Activated T-cell treated with anti-CD3 and anti-CD28 coated beads, Interleukin-2, amount 50 U/mL, for 72 hours (primary cell): ENCODE measurements at places on chromosomes 5 and 9. TPM values are rescaled to one million over a fixed set of nuclear protein-coding genes. Genes with fewer than 3 reads are reported as not detected.

Gene AHRR
- 82.2 TPM for total RNA-seq

Gene ANKRD18A
- total RNA-seq, result 8.4 TPM

Gene BSPRY
- 14.3 TPM for total RNA-seq

Gene ITGA2
- 1.7 TPM for total RNA-seq

Gene ANGPTL2
- not detected for total RNA-seq

Gene SURF2
- 19.9 TPM for total RNA-seq

Gene LECT2
- not detected for total RNA-seq

Gene AK3
- total RNA-seq, result 36.9 TPM

GRCh38 chr5:17156463-17156862, 61.0 kb upstream of the BASP1 start:
- H3K4me3 ChIP-seq, result no peak overlapping the region
- no peak for DNase-seq
- no peaks in the 10 kb centered on the region for H3K36me3 ChIP-seq
- peaks cover 10% of the 10 kb centered on the region for H3K27me3 ChIP-seq
- H3K27ac ChIP-seq, result no peak overlapping the region

- no peaks in the 10 kb centered on the region for H3K36me3 ChIP-seq
- H3K27me3 ChIP-seq, result no peaks in the 10 kb centered on the region
- no peak for DNase-seq
- no peak overlapping the region for H3K4me3 ChIP-seq
These were observed 79.3 kb upstream of the RASA1 start for GRCh38 chr5:87188391-87188790.

DNA sequence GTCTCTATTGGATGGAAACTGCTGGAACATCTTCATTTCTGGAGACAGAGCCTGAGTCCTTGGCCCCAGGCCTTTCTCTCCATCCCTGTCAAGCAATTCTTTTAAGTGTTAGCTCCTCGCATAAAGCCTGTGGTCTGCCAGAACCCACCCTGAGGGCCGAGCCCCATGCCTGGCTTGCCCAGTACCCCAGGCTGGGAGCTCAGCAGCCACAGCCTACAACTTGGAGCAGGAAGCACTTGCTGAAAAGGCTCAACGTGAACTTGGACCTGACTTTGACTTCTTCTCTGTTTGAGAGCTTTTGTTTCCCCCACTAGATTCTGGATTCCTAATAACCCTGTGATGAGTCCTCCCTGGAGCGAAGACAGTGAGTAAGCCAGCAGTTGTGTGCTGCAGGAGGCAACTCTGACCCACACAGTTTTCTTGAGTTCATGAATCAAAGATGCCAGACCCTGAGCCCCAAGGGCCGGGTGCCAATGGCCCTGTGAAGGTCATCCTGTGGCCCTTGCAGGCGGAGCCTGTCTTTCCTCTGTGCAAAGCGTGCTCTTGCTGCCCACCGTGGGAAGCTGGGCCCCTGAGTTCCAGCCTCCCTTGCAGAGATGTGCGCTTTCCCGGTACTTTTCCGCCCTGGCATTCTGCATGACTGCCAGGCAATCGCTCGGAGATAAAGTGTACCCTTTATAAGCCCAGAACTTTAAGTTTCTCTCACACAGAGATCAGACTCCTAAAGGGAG, 64.3 kb upstream of the RUFY1 start:
- no peaks in the 10 kb centered on the region for H3K36me3 ChIP-seq
- no peak for DNase-seq
- H3K27me3 ChIP-seq, result no peaks in the 10 kb centered on the region
- no peak overlapping the region for H3K4me3 ChIP-seq

DNA sequence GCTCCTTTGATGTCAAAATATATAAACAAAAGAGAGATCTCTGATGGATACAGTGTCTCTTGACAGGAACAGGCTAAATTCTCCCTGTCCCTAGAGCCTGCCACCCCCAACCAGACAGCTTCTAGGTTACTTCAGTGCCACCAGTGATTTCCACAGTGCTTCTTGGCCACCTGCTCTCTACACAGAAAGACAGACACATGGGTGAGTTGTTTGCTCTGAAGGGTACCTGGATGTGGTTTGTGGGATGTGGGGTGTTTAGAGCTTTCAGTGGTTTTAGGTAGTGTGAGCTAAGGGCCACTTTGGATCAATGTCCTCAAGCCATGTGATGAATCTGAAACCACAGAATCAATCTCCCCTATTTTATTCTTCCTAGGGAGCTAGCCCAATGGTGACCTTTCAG, 125.4 kb downstream of the ANKRD18B start:
- H3K27me3 ChIP-seq, result peaks cover 43% of the 10 kb centered on the region
- no peak overlapping the region for H3K4me3 ChIP-seq
- no peak overlapping the region for H3K27ac ChIP-seq
- no peak for DNase-seq
- H3K36me3 ChIP-seq, result no peaks in the 10 kb centered on the region

DNA sequence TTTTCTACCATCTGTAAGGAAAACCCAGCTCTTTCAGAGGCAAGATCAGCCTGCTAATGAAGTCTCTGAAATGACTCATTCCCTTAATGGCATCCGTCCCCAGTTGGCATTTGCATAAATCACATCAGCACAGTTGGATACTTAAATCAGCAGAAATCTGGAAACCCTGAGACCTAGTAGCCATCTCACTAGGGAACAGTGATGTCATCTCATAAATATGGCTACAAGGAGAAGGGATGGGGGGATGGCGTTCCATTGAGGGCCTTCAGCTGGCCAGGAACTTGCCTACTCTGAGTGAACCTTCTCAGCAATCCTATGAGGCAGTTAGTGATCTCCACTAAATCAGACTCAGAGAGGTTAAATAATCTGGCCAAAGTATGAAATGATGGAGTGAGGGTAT, 81.8 kb downstream of the CMYA5 start:
- H3K27ac ChIP-seq, result no peak overlapping the region
- H3K4me3 ChIP-seq, result no peak overlapping the region
- no peaks in the 10 kb centered on the region for H3K4me1 ChIP-seq
- H3K27me3 ChIP-seq, result peaks cover 6% of the 10 kb centered on the region
- no peak for DNase-seq

DNA sequence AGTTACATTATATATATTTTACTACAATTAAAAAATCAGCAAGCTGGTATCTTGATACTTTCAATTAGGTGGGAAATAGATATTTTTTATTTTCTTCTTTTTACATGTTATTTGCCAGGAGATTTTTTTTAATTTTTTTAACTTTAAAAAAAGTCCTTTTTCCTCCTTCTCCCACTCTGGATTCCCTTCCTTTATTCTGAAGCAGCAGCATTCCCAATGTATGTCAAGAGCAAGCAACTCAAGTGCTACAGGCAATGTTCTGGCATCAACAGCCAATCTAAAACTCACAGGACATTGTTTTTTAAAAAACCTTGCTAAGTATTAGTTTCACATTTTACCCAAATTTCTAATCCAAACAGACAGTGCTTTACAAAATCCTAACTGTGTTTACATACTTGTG, 41.4 kb downstream of the GOLPH3 start:
- peaks cover 3% of the 10 kb centered on the region for H3K36me3 ChIP-seq
- no peaks in the 10 kb centered on the region for H3K27me3 ChIP-seq
- H3K4me1 ChIP-seq, result peaks cover 34% of the 10 kb centered on the region
- H3K4me3 ChIP-seq, result no peak overlapping the region
- peak overlapping the region; percentile 63 for H3K27ac ChIP-seq

- no peaks in the 10 kb centered on the region for H3K27me3 ChIP-seq
- no peak overlapping the region for H3K4me3 ChIP-seq
- H3K36me3 ChIP-seq, result peaks cover 2% of the 10 kb centered on the region
- DNase-seq, result no peak
- peaks cover 25% of the 10 kb centered on the region for H3K4me1 ChIP-seq
- H3K27ac ChIP-seq, result no peak overlapping the region
These were observed 7.6 kb downstream of the NAIF1 start for GRCh38 chr9:128059365-128059983.

DNA sequence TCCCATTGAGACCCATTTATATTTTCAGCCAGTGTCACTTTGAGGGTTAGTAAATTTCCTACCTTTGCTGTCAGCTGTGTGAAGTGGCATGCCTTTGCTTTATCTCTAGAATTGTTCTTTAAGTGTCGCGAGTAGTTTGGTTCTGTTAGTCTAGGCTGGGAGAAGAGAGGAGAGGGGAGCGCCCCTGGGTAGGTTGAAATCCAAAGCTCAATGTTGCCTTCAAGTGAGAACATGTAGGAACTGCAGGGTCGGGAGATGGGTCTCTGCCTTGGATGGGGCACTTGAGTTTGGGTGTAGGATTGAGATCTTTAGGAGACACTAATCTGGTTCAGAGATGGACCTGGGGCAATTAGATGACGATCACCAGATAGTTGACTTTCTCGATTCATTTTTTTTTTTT, 46.3 kb downstream of the STC2 start:
- peaks cover 45% of the 10 kb centered on the region for H3K27me3 ChIP-seq
- no peak overlapping the region for H3K4me3 ChIP-seq
- H3K4me1 ChIP-seq, result peaks cover 1% of the 10 kb centered on the region
- peaks cover 7% of the 10 kb centered on the region for H3K36me3 ChIP-seq
- no peak overlapping the region for H3K27ac ChIP-seq

- peaks cover 6% of the 10 kb centered on the region for H3K4me1 ChIP-seq
- no peak overlapping the region for H3K27ac ChIP-seq
- peaks cover 9% of the 10 kb centered on the region for H3K27me3 ChIP-seq
- DNase-seq, result no peak
- H3K36me3 ChIP-seq, result no peaks in the 10 kb centered on the region
- no peak overlapping the region for H3K4me3 ChIP-seq
These were observed 59.5 kb downstream of the MAST4 start for GRCh38 chr5:66655395-66656324.

DNA sequence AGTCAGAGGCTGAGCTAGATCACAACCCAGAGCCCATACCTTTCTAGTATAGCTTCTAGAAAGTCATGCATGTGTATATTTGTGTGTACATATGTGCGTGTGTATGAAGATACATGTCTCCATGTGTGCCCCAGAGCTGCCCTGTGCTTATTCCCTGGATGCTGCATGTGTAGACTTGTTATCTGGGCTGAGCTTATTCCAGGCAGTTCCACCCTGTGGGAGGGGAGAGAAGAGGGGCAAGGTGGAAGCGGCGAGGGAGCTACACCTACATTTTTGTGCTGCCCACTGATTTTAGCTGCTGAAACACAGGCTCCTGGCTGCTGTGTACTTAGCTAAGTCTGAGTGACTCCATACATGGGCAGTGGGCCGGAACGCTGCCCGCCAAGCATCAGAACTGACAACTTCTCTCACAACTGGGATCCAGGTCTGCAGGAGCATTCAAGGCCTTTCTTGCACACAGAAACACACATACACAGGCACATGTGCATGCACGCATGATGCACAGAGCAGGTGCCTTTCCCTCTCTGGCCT, 38.0 kb upstream of the XPA start:
- DNase-seq, result no peak
- H3K4me1 ChIP-seq, result no peaks in the 10 kb centered on the region
- H3K36me3 ChIP-seq, result no peaks in the 10 kb centered on the region
- H3K27me3 ChIP-seq, result peaks cover 27% of the 10 kb centered on the region

GRCh38 chr5:96054311-96055030, 92.8 kb upstream of the ELL2 start:
- peaks cover 10% of the 10 kb centered on the region for H3K4me1 ChIP-seq
- H3K36me3 ChIP-seq, result no peaks in the 10 kb centered on the region
- DNase-seq, result no peak
- no peak overlapping the region for H3K27ac ChIP-seq
- peaks cover 34% of the 10 kb centered on the region for H3K27me3 ChIP-seq

GRCh38 chr5:179615203-179615602, 8.3 kb downstream of the HNRNPH1 start:
- peaks cover 87% of the 10 kb centered on the region for H3K4me1 ChIP-seq
- peak overlapping the region; percentile 88 for H3K27ac ChIP-seq
- H3K4me3 ChIP-seq, result no peak overlapping the region
- DNase-seq, result no peak
- no peaks in the 10 kb centered on the region for H3K27me3 ChIP-seq

- H3K36me3 ChIP-seq, result peaks cover 2% of the 10 kb centered on the region
- H3K4me3 ChIP-seq, result peak overlapping the region; percentile 92
- H3K27ac ChIP-seq, result peak overlapping the region; percentile 54
- peaks cover 40% of the 10 kb centered on the region for H3K4me1 ChIP-seq
- peaks cover 96% of the 10 kb centered on the region for H3K27me3 ChIP-seq
These were observed 19.9 kb downstream of the CDKN2A start for GRCh38 chr9:21974343-21974721.

DNA sequence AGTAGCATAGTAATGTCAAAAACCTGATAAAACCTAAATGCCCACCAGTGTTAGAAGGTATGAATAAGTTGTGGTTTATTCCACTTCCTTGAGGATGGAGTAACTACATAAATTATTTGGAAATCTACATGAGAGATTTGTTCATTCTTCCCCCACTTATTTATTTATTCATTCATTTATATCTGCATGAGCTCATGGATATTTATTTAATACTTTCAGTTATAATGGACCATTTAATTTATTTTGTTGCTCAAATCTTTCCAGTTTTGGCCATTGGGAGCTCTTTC, 223.8 kb upstream of the S1PR3 start:
- H3K4me1 ChIP-seq, result peaks cover 4% of the 10 kb centered on the region
- H3K27ac ChIP-seq, result no peak overlapping the region
- no peak for DNase-seq
- H3K4me3 ChIP-seq, result no peak overlapping the region
- no peaks in the 10 kb centered on the region for H3K36me3 ChIP-seq
- H3K27me3 ChIP-seq, result peaks cover 11% of the 10 kb centered on the region
